ENCODE measurements at places on chromosomes 7 and 10. TPM values are rescaled to one million over a fixed set of nuclear protein-coding genes. Genes with fewer than 3 reads are reported as not detected.

GRCh38 chr10:127738512-127739424, 1.8 kb downstream of the FOXI2 start:
- H3K27me3 ChIP-seq: peaks cover 26% of the 10 kb centered on the region
- H3K27ac ChIP-seq: no peak overlapping the region
- no peaks in the 10 kb centered on the region for H3K36me3 ChIP-seq

- no peaks in the 10 kb centered on the region for H3K27me3 ChIP-seq
- H3K4me1 ChIP-seq: no peaks in the 10 kb centered on the region
- no peak for DNase-seq
- no peaks in the 10 kb centered on the region for H3K36me3 ChIP-seq
Observed at GRCh38 chr10:7315906-7316305, 94.9 kb downstream of the SFMBT2 start.

- H3K4me3 ChIP-seq: no peak overlapping the region
- no peak overlapping the region for H3K27ac ChIP-seq
- H3K27me3 ChIP-seq: no peaks in the 10 kb centered on the region
- DNase-seq: no peak
- H3K36me3 ChIP-seq: no peaks in the 10 kb centered on the region
Observed at GRCh38 chr7:109616551-109617069, 1046.9 kb downstream of the DNAJB9 start.

Gene IL2RA
- not detected for polyA plus RNA-seq

DNA sequence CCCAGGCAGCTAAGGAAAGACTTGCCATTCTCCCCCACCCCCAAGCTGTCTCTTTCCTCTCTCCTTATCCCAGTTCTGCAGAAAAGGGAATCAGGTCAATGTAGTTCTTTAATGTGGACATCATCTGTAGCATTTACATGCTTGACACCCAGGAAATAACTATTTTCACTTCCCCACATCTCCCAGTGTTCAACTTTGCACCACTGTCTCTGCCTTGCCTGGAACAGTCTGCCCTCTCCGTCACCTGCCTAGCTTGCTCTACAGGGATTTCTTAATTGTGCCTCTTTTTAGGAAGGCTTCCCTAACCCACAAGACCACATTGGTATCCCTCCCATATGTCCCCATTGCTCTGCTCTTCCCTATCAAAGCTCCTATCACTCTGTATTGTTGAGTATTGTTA, 45.9 kb upstream of the TOMM7 start:
- H3K27ac ChIP-seq: no peak overlapping the region
- peaks cover 34% of the 10 kb centered on the region for H3K4me1 ChIP-seq
- no peaks in the 10 kb centered on the region for H3K27me3 ChIP-seq
- no peak overlapping the region for H3K4me3 ChIP-seq

DNA sequence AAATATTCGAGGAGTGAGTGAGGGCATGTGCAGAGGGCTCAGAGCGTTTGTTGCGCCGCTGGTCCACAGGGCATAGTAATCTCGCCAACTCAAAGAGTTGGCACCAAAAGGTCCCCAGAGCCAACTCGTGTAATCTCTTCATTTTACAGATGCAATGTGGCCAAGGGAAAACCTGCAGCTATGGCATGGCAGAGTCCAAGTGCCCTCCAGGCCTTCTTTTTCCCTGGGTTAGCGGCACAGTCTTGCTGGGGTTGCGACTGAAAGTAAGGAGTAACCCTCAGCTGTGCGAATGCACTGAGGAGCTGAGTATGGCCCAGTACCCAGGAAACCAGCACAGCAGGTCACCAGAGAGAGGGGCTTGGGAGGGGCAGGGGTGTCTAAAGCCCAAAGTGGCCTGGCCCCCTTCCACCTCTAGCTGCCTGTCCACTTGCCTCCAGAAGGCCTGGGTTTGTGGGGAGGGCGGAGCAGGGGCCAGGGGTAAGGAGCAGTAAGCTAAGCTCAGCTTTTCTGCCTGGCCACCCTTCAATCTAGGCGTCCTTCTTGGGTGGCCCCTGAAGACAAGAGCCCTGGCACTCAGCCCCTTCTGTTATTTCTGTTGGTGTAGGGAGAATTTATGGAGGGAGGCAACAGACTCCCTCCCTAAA, 3.3 kb upstream of the GAD2 start:
- H3K4me1 ChIP-seq: no peaks in the 10 kb centered on the region
- DNase-seq: no peak
- no peak overlapping the region for H3K27ac ChIP-seq
- peaks cover 70% of the 10 kb centered on the region for H3K27me3 ChIP-seq
- H3K4me3 ChIP-seq: no peak overlapping the region

Gene UCN3
- polyA plus RNA-seq: not detected

DNA sequence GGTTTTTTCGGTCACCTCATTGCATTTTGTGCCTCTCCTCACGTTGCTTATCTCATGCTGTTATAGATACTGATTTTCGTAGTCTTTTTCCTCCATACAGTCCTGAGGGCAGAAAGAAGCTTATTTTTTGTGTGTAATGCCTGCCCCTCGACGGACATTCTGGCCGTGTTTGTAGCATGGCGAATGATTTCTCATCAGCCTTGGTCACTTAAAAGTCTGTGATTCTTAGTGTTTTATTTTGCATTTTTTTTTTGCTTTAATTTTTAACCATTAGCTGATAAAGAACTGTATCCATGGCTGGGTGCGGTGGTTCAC, 469 bp upstream of the NOC3L start:
- H3K4me3 ChIP-seq: peak overlapping the region; percentile 88
- 0 out of 2 replicates have a peak, but pooled peaks cover 4% of the 10 kb centered on the region for H3K36me3 ChIP-seq
- no peak for DNase-seq
- H3K27ac ChIP-seq: no peak overlapping the region
- H3K27me3 ChIP-seq: no peaks in the 10 kb centered on the region

Gene JCAD
- 17.1 TPM for polyA plus RNA-seq

Gene HIPK2
- 4.9 TPM for polyA plus RNA-seq

DNA sequence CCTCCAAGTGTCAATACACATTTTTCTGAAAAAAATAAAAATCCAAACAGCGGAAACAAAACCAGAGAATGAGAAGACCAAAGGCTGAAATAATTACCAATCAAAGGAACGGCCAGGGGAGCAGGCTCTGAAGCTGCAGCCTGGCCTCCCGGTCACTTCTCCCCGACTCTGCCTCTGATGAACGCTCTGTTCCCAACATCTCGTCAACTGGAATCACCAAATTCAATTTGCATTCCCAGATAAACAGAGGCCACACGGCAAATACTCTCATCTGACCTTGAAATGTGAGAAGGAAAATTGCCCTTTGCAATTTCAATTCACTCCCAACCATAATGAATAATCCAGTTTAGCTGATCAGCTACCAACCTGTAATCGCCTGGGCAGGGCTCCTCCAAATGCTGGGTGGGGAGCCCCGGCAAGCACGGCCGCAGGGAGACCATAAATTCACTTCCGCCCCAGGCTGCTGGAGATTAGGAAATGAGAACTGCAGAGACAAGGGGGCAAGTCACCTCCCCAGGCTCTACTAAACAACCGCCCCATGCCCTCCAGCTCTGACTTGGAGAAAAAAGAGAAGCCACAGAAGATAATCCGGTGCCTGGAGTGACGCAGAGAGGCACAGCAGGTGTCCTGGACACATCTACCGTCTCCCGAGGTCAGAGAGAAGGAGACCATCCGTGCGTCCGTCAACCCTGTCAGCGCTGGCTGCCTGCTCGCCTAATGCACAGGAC, 153.2 kb downstream of the MAD1L1 start:
- no peaks in the 10 kb centered on the region for H3K27me3 ChIP-seq
- H3K4me3 ChIP-seq: no peak overlapping the region
- DNase-seq: no peak
- H3K27ac ChIP-seq: no peak overlapping the region
- H3K4me1 ChIP-seq: peaks cover 12% of the 10 kb centered on the region

Gene CYP51A1
- polyA plus RNA-seq: 67.2 TPM

- peaks cover 87% of the 10 kb centered on the region for H3K36me3 ChIP-seq
- no peaks in the 10 kb centered on the region for H3K27me3 ChIP-seq
- H3K4me3 ChIP-seq: no peak overlapping the region
- H3K27ac ChIP-seq: no peak overlapping the region
Observed at GRCh38 chr7:73446682-73447081, 13.1 kb downstream of the FZD9 start.

GRCh38 chr10:118586911-118587310, 8.5 kb downstream of the PRLHR start:
- H3K27ac ChIP-seq: no peak overlapping the region
- H3K27me3 ChIP-seq: peaks cover 16% of the 10 kb centered on the region
- no peak overlapping the region for H3K4me3 ChIP-seq
- no peak for DNase-seq

Gene SVOPL
- polyA plus RNA-seq: not detected

GRCh38 chr7:75599244-75599781, 107.2 kb downstream of the SPDYE5 start:
- no peak overlapping the region for H3K4me3 ChIP-seq
- peaks cover 10% of the 10 kb centered on the region for H3K4me1 ChIP-seq
- no peak for DNase-seq
- H3K27ac ChIP-seq: no peak overlapping the region
- no peaks in the 10 kb centered on the region for H3K36me3 ChIP-seq
- H3K27me3 ChIP-seq: no peaks in the 10 kb centered on the region

GRCh38 chr10:100824886-100825285, 79.5 kb downstream of the PAX2 start:
- DNase-seq: no peak
- no peaks in the 10 kb centered on the region for H3K4me1 ChIP-seq
- H3K4me3 ChIP-seq: no peak overlapping the region
- no peak overlapping the region for H3K27ac ChIP-seq
- H3K27me3 ChIP-seq: peaks cover 92% of the 10 kb centered on the region

GRCh38 chr7:24141874-24142509, 142.0 kb upstream of the NPY start:
- H3K4me1 ChIP-seq: no peaks in the 10 kb centered on the region
- no peak overlapping the region for H3K4me3 ChIP-seq
- DNase-seq: peak; percentile 13

DNA sequence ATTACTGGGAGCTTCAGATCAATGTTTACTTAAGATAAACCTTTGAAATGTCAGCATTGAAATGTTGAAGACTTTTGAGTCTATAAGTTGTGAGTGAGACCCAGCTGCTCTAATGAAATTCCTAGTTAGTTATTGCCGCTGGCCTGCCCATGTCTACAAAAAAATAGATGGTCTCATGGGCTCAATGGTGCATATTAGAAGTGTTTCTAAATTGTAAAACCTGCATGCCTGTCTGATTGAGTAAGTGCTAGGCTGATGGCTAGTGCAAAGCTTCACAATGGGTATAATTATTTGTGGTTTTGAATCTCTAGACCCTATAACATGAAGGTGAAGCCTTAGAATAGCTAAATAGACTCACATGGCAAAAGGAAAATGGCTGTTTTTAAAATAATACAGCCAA, 234.5 kb downstream of the SORCS3 start:
- H3K27me3 ChIP-seq: no peaks in the 10 kb centered on the region
- no peak for DNase-seq
- no peaks in the 10 kb centered on the region for H3K36me3 ChIP-seq
- H3K4me1 ChIP-seq: no peaks in the 10 kb centered on the region
- H3K27ac ChIP-seq: no peak overlapping the region

GRCh38 chr10:31321396-31321941, 2.5 kb downstream of the ZEB1 start:
- DNase-seq: peak; percentile 47
- H3K27me3 ChIP-seq: no peaks in the 10 kb centered on the region
- H3K36me3 ChIP-seq: no peaks in the 10 kb centered on the region
- peak overlapping the region; percentile 62 for H3K27ac ChIP-seq
- peak overlapping the region; percentile 92 for H3K4me3 ChIP-seq

DNA sequence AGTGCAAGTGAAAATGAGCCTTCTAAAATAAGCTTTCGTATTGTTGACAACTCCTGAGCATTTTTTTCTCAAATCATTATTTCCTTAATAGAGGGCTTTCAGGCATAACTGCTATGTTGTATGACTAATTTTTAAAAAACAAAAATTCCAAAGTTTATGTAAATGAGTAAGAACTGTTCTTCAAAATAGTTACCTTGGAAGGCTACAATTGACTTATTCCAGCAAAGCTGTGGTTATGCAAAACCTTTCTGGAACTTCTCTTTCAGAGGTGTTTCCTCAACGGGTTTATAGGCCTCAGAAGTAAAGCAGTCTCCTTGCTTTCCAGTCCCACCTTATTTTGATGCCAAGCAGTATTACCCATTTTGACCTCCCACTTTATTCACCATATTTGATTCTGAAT, 2.5 kb downstream of the SLC25A28 start:
- no peaks in the 10 kb centered on the region for H3K36me3 ChIP-seq
- no peaks in the 10 kb centered on the region for H3K27me3 ChIP-seq
- DNase-seq: peak; percentile 14
- no peak overlapping the region for H3K27ac ChIP-seq

- H3K4me3 ChIP-seq: no peak overlapping the region
- DNase-seq: no peak
- no peaks in the 10 kb centered on the region for H3K4me1 ChIP-seq
- H3K27ac ChIP-seq: no peak overlapping the region
- peaks cover 45% of the 10 kb centered on the region for H3K36me3 ChIP-seq
- no peaks in the 10 kb centered on the region for H3K27me3 ChIP-seq
Observed at GRCh38 chr10:73716251-73716650, 18.3 kb upstream of the AGAP5 start.

DNA sequence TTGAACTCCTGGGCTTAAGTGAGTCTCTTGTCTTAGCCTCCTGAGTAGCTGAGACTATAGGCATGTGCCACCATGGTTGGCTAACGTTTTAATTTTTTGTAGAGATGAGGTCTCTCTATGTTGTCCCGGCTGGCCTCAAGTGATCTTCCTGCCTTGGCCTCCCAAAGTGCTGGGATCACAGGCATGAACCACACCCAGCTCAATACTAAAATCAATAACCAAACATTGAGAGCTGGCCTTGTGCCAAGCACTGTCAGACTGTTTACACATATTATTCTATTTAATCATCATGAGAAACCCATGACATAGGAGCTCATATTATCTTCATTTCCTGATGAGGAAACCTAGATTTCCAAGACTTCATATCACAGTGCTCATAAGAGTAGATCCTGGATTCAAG, 251.2 kb downstream of the BAMBI start:
- no peaks in the 10 kb centered on the region for H3K4me1 ChIP-seq
- no peak for DNase-seq
- no peaks in the 10 kb centered on the region for H3K27me3 ChIP-seq
- no peak overlapping the region for H3K4me3 ChIP-seq

Gene CRYGN
- polyA plus RNA-seq: not detected

Gene SPDYE16
- 0.10 TPM for polyA plus RNA-seq

GRCh38 chr10:24344279-24344678, 135.3 kb downstream of the KIAA1217 start:
- no peak overlapping the region for H3K4me3 ChIP-seq
- H3K4me1 ChIP-seq: peaks cover 33% of the 10 kb centered on the region
- H3K27ac ChIP-seq: peak overlapping the region; percentile 45
- DNase-seq: peak; percentile 89

DNA sequence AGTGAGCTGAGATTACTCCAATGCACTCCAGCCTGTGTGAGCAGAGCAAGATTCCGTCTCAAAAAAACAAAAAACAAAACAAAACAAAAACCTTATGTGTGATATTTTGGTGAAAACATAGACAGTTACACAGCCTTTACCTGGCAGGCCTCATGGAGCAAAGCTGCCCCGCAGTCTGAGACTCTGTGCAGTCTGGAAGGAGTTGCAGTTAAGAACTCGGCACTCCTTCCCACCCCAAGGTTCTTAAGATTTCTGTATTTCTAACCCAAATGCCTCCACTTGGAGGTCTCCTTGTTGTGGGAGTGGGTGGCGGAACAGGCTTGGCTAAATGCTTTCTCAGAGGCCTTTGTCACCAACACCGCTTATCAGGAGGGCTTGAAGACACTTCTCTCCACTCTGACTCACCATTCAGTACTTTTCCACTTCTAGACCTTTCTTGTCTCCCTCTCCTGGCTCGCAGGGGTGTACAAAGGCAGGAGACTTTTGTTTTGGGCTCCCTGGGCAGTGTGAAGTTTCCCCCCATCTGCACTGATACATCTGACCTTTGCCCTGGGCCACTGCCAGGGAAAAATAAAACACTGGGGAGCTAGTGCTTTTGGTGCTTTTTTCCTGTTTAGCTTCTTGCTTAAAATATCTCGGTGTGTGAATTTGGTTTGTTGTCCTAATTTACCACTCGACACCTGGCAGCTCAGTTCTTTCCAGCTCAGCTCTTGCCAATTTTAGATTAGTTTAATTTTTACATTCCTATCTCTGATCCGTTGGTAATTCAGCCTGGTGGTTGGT, 51.3 kb upstream of the MAGI2 start:
- no peak overlapping the region for H3K27ac ChIP-seq
- no peaks in the 10 kb centered on the region for H3K27me3 ChIP-seq
- peaks cover 20% of the 10 kb centered on the region for H3K4me1 ChIP-seq

Measured in GM23248 (cell line).